ENCODE measurements at places on chromosomes 16 and 17. TPM values are rescaled to one million over a fixed set of nuclear protein-coding genes. Genes with fewer than 3 reads are reported as not detected.

DNA sequence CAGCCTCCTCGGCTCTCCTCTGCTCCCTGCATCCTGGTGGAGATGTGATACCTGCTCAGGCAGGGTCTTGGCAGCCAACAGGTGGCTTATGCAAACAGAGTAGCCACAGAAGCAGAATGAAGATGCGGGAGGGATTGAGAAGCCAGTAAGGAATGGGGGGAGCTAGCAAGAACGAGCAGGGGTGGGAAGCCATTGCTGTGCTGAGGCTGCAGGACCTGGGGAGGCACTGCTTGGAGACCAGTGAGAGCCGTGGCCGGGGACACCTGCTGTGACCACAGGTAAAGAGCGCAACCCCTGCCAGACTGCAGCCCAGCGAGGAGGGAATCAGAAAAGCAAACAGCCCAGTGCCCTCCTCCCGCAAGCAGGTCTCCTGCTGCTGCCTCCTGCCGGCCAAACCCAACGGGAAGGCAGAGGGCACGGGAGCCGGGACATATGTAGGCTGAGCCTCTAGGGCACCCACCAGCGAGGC, 14.7 kb downstream of the AIPL1 start:
- DNase-seq = no peak

- no peak for DNase-seq
These were observed 95.3 kb downstream of the BMERB1 start for GRCh38 chr16:15529673-15530072.

GRCh38 chr17:66459811-66460270, 157.4 kb downstream of the PRKCA start:
- peak; percentile 77 for DNase-seq

- no peak for DNase-seq
These were observed 47.3 kb downstream of the ZCCHC14 start for GRCh38 chr16:87445486-87445885.

DNA sequence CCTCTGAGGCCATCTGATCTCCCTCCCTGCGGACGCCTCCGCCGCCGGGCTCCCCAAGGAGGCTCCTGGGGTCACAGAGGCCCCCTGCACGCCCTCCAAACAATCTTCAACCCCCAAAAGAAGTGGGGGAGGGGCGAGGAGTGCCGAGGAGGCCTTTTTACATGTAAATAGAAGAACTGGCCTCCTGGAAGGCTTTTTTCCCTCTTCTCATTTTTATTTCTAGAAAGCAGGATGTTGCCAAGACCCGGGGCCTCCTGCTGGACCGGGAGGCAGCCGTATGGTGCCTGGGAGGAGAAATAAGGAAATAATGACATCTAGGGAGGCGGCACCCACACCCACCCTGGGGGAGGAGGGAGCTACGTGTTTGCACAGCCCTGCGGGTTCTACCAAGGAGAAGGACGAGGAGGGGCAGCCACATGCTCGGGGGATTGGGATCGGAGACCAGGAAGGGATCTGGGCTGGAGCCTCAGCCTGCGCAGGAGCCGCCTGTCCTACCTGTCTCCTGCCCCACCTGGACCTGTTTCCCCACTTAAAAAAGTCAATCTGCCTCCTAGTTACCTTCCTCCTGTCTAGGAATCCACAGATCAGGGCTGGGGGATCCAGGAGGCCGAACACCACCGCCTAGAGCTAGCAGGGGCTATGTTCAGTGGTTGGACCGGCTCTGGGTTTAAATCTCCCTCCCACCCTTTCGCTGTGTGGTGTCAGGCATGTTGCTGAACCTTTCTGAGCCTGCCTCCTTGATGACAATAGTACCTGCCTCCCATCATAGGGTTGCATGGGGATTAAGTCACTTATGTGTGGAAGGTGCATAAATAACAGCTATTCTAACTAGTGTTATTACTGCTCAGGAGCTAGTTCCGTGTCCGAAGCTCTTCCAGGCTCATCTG, 175.7 kb upstream of the GSE1 start:
- no peak for DNase-seq

DNA sequence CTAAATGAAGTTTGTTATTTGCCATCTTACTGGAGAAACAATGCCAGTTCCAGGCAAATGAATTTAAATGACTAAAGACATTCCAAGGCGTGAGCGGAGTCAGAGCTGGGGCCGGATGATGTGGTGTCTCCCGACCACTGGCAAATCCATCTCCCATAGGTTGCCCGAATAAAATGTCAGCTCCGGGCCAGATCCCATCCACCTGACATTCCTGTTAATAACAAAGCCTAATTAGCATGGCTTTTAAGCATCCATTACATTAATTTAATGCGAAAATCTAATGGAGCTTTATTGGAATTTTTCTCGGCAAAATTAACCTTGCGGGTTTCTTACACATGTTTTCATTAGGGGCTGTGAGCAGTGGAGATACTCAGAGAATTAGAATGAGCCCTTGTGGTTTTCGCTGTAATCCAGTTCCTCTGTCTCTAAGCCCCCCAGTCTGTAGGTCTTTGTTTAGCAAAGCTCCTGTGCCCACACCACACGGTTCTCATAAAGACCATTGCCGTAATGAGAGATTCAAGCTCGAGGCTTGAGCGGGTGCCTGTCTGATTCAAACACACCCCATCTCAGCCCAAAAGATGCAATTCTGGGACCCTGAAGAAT, 123.3 kb downstream of the CCT6B start:
- DNase-seq = no peak

DNA sequence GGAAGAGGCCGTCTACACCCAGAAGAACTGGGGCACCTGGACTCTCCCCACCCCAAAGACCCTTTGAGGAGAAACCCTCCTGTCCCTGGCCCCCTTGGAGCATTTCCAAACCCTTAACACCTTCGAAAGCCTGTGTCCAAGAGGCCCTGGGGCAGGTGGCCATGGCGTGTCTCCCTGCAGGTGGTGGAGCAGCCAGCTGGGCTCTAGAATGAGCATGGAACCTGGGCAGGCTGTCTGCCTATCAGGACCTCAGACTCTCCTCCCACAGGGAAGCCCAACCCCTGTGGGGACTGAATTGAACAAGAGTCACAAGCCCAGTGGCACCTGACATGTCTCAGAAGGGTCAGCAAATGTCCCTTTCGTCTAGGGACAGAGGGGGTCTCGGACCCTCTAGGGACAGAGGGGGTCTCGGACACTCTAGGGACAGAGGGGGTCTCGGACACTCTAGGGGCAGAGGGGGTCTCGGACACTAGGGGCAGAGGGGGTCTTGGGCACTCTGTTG, 8.4 kb downstream of the CBX4 start:
- no peak for DNase-seq

DNA sequence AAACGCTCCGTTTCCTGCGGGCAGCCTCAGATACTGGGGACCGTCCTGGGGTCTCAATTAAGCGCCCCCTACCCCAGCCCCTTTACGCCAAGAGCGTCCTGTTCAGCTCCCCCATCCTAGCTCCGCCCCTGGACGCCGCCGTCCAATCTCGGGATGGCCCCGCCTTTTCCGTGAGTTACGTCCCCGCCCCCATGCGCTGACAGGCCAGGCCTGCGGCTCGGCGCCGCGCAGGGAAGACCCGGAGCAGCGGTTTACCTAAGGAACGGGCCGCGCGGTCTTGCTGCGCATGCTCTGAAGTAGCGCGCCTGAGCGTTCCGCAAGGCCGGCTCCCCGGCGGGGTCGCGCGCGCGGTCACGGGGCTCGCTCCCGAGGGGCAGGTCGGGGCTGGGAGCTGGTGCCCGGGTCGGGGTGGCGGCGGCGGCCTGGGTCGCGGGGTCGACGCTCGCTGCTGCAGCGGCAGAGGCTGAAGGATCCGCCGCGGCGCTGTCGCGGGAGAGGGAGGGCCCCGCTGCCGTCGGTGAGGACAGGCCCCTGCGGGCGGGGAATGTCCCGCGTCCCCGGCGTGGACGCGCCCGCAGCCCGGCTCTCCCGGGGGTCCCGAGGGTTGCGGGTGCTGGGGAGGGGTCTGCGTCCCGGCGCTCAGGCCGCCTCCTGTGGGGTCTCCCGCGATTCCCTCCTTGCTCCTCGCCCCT, at the start of gene FLYWCH1:
TSS of gene FLYWCH1 (plus strand) at position 294 of the 692 bp plus-strand sequence. CDS start 17,755 bp downstream, outside the sequence.
- peak; percentile 96 for DNase-seq

DNA sequence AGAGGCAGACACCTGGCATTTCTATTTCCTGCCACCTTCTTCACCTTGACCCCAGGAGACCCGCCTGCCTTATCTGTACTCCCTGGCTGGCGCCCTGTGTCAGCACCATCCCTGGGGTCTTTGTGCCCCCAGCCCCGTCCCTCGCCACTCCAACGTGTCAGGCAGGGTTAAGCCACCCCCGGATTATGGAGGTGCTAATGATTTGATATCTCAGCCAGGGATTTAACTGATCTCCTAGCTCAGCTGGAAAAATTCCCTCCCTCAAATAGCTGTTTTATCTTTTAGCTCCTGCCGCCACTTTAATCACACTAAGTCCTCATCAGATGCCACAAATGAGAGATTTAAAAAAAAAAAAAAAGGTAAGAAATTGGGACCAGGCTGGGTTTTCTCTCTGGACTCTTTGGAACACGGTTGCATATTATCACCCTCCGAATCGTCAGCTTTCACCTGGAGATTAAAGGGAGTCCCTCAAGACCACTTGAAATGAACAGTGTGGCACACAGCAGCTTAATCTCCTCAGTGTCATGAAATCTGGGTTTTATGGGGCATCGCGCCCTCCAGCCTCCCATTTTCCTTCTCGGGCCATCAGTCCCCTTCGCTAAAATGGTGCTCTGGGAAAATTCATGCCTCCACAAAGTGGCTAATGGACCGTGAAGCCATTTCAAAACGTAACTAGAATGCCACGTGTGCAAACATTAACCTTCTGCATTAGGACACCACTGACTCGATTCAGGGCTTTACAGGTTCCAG, 26.2 kb upstream of the WFDC1 start:
- no peak for DNase-seq

DNA sequence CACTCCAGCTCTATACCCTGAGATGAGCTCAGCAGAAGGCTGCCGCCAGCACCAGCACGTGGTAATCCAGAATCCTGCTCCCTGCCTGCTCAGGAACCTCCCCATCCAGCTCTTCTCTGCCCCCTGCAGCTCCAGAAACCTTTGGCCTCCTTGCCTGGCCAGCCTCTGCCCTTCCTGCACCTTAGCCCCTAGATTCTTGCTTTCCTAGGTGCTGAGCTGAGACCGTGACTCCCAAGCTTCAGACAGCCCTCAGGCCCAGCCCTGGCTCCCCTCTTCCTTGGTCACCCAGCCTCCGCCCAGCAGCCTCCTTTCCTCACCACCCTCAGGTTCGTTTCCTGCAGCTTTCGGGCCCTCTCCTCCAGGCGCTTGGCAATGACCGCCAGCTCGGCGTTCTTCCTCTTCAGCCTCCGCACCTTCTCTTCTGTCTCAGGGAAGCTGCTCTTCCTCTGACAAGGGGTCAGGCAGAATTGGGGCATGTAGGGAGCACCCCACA, 2.6 kb downstream of the TSPOAP1 start:
- DNase-seq = no peak

- no peak for DNase-seq
These were observed 233.5 kb upstream of the TNRC6C start for GRCh38 chr17:77724876-77725615.

GRCh38 chr17:17309356-17309755, 6.2 kb downstream of the NT5M start:
- no peak for DNase-seq

GRCh38 chr17:68498479-68499326, 13.5 kb upstream of the PRKAR1A start:
- no peak for DNase-seq

GRCh38 chr17:4896332-4897197, 2.8 kb upstream of the C17orf107 start:
- DNase-seq = no peak

- DNase-seq = no peak
These were observed 1.2 kb downstream of the HS3ST3B1 start for GRCh38 chr17:14302091-14302430.

DNA sequence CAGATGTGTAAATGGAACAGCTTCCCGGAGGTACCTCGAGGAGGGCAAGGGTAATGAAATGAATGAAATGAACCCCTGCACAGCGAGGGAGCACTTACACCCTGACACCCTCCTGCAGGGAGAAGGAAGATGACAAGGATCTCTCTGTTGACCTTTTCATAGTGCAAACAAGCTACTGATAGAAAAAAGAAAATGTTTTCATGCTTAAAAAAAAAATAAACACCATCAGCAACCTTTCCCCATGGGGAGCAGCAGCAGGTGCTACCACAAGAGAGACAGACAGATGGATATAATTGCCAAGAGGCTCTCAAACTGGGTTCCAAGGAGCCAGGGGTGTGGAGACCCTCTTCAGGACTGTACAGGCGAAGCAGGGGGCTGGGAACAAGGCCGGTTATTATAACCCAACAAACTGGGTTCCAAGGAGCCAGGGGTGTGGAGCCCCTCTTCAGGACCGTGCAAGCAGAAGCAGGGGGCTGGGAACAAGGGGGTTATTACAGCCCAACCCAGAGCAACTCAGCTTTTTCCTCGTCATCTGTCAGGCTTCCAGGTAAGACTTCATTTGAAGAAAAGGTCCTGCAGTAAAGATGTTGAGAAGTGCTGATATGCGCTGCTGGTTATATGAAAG, 718 bp upstream of the RPH3AL start:
- DNase-seq = no peak

- DNase-seq = peak; percentile 85
These were observed 18.2 kb upstream of the NXPH3 start for GRCh38 chr17:49557312-49558024.

DNA sequence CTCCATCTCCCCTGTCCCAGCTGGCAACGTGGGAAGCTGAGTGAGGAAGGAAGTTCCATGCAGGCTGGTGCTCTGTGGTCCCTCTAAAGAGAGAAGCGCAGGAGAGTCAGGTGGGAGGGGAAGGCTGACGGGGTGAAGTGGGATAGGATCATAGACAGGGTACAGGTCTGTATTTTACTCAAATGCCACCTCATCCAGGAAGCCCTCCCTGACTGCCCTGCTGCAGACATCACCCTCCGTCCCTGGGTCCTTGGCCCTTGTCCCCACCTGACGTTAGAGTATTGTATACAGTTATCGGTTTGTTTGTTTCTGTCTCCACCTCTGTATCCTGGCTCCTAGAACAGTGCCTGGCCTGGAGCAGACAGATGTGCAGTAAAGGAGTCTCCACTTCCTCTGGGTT, 11.7 kb downstream of the CANT1 start:
- DNase-seq = no peak

DNA sequence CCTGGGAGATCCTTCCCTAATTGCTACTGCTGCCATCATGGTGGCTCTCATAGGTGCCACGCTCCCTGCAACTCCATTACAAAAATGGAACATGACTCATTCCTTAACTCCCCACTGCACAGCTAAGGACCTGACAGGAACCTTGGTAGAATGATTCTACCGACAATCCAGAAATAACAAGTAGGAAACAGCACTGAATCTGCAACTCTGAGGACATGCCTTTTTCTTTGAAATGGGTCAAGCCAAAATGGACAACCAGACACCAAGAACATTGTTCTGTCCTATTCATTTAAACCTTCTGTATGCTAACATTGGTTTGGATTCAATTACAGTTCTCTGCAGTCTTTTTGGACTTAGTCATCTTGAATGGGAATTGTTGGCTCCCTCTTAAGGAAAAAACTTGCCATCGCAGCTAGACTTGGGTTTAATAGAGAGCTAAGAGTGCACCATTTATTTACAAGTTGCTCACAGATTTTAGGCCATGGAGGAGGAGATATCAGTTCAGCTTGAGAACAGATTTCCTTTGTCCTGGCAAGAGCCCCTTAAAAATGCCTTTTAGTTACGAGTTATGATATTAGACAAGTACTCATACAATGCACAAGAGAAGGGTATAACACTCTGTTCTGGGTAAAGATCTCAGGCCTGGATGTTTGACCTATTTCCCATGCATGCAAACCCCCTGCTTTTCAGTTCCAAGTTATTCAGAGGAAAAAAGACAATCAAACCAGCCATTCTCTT, 20.9 kb upstream of the NSRP1 start:
- DNase-seq = peak; percentile 69

CNOT1 gene
- 230 TPM for total RNA-seq

KRTAP4-6 gene
- total RNA-seq = not detected

RCVRN gene
- not detected for total RNA-seq

HSD17B2 gene
- not detected for total RNA-seq

ADAMTS18 gene
- total RNA-seq = not detected

MYH8 gene
- total RNA-seq = not detected

USH1G gene
- total RNA-seq = 3.1 TPM

EIF3C gene
- total RNA-seq = 680 TPM

Data from HCT116 (cell line).